Left cardiac atrium (tissue), 4 donors: ENCODE measurements at places on chromosomes 2 and 18. TPM values are rescaled to one million over a fixed set of nuclear protein-coding genes. Genes with fewer than 3 reads are reported as not detected.

ZNF396 gene
- total RNA-seq, result 1.0 TPM

LYPD1 gene
- 0.34 TPM for total RNA-seq

DNA sequence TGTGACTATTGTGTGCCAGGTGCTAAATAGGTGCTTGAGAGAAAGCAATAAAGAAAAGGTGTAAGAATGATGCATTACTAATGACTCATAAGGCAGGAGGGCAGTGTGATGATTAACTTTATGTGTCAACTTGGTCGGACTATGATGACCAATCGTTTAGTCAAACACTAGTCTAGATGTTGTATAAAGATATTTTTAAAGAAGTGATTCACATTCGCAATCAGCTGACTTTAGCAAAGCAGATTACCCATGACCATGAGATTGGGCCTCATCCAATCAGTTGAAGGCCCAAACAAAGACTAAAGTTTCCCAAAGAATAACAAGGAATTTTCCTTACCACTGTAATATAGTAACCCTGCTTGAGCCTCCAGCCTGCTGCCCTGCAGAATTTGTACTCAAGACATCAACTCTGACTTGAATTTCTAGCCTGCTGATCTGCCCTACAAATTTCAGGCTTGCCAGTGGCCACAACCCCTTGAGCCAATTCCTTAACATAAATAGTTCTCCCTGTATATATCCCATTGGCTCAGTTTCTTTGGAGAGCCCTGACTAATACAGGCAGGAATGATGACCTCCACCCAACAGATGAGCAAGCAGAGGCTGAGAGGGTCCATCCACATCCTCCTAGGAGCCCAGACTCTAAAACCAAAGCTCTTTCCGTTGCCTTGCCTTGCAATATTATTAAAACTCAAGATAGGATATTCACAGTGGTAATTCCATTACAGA, 132.6 kb downstream of the ACTR3 start:
- DNase-seq, result no peak

GRCh38 chr18:8526332-8526731, 82.9 kb upstream of the RAB12 start:
- DNase-seq, result no peak
